ENCODE measurements at places on chromosomes 3 and 15.

DNA sequence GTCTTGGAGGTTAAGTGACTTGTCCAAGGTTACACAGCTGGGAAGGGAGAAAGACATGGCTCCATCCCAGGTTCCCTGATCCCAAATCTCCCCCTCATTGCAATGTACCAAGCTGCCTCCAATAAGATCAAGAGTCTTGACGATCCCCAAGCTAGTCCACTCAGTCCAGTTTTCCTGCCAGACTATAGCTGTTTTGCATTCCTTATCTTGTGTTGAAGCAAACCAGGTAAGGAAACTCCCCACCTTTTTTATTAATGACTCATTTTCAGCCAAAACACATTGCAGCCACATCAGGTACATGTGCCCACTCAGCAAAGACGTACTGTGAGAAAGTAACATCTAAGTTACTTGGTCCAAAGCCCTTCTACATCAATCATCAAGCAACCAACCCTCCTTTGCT is 41.9 kb downstream of the LIPC start:
- DNase-seq: no peak

- DNase-seq: no peak
Measured at GRCh38 chr15:37061996-37062395, 38.4 kb downstream of the MEIS2 start.

DNA sequence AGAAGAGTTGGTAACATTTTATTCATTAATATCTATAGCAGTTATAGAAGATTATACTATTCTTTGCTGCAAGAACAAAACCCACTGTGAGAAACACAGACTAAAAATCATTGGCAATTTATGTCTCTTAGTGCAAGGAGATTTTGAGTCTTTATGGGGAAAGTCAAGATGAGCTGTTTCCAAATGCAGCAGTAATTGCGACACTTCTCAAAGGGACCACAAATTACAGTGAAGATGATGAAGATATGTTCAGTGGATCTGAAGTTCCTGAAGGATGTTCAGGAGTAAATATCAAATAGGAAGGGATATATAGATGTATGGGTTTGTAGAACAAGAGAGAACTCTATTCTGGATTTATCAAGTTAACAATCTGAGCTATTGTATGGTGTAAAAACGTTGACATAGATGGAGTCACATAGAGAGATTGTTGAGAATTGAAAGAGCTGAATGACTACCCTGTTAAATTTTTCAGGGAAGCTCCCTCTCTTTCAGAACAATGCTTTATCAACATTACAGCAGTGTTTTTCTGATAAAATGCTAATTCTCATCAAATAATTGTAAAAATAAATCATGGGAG is 71.8 kb downstream of the DTWD1 start:
- no peak for DNase-seq

DNA sequence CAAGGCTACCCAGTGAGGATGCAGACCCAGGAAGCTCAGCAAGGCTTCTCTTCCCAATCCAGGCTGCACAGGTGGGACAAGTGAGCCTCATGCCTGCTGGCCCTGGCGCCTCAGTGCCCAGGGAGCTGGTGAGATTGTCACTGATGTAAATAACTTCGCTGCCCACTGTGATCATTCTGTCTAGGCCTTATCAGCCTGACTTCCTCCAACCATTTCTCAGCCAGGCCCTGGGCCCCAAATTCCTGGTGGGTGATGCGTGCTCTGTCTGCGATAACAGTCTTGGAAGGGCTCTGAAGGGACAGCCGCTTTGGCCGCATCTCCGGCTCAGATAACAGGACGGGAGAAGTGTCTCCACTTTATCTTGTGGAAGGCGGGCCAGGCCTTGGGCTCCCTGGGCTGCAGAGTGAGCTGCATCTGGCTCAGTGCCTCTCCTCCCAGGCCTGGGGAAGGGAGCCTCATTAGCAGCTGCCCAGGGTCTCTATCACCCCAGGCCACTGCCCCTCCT is 2.2 kb upstream of the FBLN2 start:
- no peak for DNase-seq

DNA sequence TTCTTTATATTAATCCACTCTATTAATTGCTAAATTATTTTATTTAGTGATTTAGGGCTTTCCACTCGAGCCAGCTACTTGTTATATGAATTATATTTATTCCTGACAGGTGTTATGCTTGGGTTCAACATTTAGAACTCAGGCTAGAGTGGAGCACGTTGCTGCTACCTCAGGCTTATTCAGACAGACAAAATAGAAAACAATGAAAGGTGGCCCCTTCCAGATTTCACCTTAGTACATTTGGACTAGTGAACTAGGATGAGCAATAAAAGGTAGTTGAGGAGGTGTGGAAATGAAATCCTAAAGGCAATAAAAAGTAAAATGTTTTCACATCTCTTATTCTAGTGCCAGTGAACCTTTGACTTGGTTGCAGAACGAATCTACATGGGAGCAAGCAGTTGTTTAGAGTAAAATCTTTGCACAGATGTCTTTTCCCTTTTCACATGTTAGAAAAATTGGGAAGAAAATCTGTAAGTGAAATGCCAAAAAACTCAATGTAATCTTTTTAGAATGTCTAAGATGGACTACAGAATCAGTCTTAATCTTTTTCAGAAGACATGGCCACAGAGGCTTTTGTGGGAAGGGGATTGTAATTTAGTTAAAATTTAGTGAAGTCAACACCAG is 63.8 kb downstream of the AKAP13 start:
- DNase-seq: no peak

- no peak for DNase-seq
Measured at GRCh38 chr15:90603893-90604292, 74.2 kb downstream of the CRTC3 start.

- DNase-seq: no peak
Measured at GRCh38 chr3:69207031-69207430, 84.6 kb upstream of the LMOD3 start.

DNA sequence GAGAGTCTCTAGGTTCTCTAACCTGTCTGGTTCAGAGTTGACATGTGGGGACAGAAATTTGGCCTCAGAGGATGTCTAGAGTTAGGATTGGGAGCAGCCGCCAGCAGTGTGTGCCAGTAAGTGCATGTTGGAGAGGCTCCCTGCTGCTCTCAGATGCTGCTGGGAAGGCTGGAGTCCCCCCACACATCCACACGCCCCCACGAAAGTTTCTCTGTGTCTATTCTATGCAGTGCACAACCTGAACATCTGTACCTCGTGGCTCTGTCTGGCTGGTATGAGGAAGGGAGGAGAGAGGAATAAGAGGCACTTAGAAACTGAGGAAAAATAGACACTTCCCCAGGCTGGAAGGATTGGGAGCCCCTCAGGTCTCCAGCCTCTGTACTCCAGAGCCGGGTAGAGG is 131.8 kb downstream of the RAB11A start:
- no peak for DNase-seq

DNA sequence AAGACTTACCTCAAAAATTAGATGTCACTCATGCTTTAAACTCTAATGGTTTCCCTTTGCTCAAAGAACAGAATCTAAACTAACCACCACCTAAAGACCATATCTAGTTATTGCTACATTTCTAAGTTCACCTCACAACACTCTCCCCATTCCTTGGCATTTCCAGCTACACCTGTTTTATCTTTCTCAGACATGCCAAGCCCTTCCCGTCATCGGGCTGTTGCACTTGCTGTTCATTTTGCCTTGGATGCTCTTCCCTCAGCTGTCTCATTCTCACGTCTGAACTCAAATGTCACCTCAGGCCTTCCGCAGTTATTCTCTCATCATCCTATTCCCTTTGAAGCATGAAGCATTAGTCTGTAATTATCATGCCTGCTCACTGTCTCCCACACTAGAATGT is 1.1 kb upstream of the ACTR8 start:
- no peak for DNase-seq

DNA sequence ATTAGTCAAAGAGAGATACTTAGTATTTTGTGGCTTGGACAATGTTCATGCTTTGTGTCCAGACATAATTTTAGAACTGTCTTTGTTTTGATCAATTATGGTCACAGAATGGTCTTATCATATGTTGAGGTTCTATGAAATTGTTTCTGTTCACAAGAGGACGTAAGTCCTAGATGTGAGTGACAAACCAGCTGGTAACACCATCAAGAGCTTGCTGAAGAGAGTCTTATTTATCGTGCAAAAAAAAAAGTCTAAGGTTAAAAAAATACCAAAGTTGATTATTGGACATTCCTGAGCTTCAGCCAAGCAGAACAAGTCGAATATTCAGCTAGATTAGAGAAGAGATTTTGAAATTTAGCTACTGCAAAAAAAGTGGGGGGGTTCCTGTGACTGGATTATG is 495.9 kb upstream of the NAALADL2 start:
- DNase-seq: no peak

Data from stimulated activated CD4-positive, alpha-beta T cell treated with anti-CD3 and anti-CD28 coated beads, Interleukin-15, amount 100 ng/mL, for 1 hour (primary cell).